ENCODE measurements at places on chromosomes 1 and 21.

DNA sequence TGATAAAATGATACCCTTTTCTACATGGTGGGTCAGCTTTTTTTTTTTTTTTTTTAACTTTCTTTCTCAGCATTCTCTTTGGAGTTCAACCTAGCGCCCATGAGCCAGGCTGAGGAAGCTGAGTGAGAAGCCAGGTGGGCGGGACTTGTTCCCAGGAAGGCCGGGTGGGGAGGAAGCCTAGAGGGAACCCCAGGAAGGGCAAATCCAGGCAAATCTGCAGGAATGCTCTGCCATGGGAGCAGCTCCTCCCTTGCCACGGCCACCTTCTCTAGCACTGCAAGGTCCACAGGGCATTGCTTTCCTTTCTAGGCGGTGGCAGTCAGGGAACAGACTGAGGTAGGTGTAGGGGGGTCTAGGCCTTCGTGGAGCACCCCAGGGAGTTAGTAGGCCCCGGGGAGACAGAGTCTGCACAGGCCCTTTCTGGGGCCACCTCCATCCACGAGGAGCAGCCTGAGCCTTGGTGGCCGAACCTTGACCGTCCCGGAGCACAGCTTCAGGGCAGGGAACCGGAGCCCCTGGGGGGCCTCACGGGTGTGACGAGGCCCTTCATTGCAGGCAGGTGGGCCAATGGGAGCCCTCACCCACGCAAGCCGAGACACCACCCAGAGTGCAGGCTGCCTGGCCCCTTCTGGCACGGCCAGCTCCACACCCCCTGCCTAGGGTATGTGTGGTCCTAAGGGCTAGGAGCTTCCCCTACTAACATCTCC, 18.2 kb upstream of the CCDC27 start:
- no peak for DNase-seq

- no peak for DNase-seq
Measured at GRCh38 chr1:184945029-184945428, 29.3 kb downstream of the NIBAN1 start.

GRCh38 chr1:204828352-204828850, 42.3 kb upstream of the NFASC start:
- DNase-seq: no peak

DNA sequence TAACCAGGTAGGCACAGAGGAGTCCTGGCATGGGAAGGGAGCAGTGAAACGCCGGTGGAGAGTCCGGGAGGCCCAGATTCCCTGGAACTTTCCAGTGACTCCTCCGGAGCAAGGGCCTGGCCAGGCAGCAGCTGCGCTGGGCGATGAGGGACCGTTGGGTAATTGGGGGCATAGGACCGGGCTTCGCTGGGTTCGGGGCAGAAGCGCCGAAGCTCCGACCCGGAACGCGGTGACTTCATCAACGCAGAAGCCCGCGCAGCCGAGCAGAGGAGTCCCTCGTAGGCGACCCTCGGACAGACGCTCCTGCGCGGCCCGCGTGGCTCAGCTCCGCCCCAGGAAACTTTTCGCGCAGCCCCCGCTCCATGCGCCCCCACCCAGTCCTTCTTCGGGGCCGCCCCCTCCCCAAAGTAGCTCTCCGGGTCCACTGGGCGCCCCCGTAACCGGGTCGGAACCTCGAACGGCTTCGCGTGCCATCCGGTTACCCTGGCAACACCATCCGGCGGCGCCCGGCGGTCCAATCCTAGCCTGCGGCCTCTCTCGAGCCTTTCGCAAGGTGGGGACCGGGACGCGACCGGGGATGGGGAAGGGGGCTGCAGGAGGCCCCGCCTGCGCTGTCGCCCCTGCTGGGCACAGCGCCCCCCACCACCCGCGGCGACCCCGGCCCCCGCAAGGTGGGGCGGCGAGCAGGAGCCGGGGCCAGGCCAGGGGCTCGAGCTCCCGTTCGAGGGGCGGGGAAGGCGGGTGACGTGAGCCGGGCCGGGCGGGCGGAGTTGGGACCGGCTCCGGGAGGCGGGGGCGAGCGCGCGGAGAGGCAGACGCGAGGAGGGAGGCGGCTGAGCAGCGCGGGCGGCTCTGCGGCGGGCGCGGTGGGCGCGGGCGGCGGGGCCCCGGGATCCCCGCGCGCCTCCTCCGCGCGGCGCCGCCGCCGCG, at the start of gene AJAP1:
TSS of gene AJAP1 (plus strand) at position 814 of the 930 bp plus-strand sequence. CDS start 817 bp downstream, outside the sequence.
- no peak for DNase-seq

DNA sequence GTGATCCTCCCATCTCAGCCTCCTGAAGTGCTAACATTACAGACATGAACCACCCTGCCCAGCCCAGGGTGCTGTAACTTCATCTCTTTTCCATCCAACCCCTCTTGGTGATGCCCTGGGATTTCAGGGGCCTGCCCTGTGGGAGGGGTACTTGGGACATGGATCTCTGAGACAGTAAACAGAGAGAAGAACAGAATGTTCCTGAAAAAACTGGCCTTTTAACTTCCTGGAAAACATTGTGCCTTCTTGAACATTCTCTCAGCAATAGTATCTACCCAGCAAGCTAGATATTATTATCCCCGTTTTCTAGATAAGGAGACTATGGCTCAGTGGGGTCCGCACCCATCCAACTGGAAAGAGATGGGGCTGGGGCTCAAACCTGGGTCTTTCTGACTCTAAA, 57.0 kb downstream of the VWA5B1 start:
- no peak for DNase-seq

- DNase-seq: no peak
Measured at GRCh38 chr1:84675106-84675505, 15.2 kb downstream of the SSX2IP start.

GRCh38 chr1:169491845-169492281, 6.1 kb upstream of the SLC19A2 start:
- no peak for DNase-seq

DNA sequence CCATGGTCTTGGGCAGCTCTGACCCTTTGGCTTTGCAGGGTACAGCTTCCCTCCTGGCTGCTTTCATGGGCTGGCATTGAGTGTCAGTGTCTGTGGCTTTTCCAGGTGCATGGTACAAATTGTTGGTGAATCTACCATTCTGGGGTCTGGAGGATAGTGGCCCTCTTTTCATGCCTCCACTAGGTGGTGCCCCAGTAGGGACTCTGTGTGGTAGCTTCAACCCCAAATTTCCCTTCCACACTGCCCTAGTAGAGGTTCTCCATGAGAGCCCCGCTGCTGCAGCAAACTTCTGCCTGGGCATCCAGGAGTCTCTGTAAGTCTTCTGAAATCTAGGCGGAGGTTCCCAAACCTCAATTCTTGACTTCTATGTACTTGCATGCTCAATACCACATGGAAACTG, 494.5 kb upstream of the LRRC7 start:
- no peak for DNase-seq

DNA sequence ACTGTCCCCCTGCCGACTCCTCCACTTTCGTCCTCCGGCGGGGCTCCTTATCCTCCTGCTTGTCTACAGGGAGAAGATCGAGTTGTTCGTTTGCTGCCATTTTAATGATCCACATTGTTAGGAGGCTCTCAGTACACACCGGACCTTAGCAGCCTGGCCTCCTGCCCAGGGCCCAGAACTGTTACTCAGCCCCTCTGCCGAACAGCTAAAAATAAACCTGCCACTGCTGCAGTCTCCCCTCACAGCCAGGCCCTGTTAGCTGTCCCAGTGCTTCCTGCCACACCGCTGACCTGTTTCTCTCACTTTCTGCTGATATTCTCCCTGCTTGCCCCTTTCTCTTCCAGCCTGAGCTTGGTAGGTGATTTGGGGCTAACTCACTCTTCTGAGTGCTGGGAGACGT, 8.3 kb downstream of the MAPKAPK2 start:
- DNase-seq: no peak

- no peak for DNase-seq
Measured at GRCh38 chr1:32447469-32448185, 17.2 kb upstream of the ZBTB8B start.

DNA sequence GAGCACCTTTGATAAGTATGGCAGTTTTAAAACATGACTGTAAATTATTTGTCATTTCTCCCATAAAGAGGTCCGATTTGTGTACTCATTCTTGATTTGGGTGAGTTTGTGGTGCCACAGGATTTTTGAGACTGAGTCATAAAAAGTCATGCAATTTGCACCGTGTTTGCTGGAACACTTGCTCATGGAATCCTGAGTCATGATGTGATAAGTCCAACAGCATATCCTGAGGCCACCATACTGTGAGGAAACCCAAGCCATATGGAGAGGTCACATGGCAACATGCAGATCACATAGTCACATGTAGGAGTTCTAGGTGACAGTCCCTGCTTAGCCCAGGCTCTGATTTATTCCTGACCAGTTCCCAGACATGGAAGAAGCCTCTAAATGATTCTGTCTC, 40.8 kb upstream of the PRRX1 start:
- DNase-seq: no peak

DNA sequence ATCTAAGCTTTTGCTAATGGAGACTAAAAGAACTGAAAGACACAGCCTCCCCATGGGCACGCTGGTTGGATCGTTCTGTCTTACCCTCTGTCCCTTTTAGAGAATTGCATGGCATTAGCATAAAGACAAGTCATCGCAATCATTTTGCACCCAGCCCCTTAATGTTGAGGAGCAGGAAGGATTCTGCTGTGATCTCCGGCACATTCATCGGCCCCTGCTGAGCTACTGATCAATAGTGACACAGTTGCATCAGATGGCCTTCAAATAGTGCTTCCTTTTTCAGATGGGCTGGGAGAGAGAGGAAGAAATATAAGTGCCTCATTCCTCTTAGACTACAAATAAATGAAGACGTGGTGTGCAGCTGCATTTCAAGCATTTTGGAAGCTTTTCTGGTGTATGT, 75.4 kb downstream of the NOS1AP start:
- DNase-seq: no peak

DNA sequence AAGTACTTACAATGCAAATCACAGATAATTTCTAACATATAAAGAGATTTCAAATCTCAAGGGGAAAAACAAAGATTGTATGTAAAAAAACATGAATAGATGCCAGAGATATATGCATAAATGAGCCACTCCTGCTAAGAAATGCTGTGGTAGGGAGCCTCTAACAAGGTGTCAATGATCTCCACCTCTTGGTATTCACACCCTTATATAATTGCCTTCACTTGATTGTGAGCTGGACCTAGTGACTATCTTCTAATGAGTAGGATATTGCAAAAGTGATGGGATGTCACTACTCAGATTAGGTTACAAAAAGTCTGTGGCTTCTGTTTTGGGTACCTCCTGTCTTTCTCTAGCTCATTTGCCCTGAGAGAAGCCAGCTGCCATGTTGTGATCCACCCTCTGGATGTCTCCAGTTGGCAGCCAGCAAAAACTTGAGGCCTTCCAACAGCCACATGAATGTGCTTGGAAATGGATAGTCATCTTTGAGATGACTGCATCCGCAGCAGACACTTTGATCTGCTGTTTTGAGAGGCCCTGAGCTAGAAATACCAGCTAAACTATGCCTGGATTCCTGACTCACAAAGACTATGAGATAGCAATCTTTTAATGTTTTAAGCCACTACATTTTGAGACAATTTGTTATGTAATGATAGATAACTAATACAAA, 196.1 kb upstream of the FGGY start:
- DNase-seq: no peak

- DNase-seq: no peak
Measured at GRCh38 chr21:33964706-33965325, 49.2 kb upstream of the ATP5PO start.

- DNase-seq: no peak
Measured at GRCh38 chr21:45228656-45229240, 58.9 kb downstream of the POFUT2 start.

GRCh38 chr1:18126616-18127015, 19.0 kb downstream of the IGSF21 start:
- no peak for DNase-seq

DNA sequence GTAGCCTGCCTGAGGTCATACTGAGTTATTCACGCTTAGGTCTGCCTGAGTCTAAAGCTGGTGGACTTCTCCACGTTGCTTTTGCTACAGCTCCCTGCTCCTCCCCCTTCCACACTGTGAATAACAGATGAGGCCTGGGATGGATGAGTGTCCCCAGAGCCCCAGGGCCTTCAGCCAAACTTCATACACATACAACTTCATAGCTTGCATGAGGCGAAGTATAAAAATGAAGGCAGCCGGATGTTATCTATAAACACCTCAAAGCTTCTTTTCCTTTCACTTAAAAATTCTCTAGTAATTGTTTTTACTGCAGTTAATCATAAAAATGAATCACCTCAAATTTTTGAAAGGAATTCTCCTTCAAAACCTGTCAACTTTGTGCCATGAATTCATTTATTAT, 70.2 kb downstream of the DAB1 start:
- DNase-seq: no peak

DNA sequence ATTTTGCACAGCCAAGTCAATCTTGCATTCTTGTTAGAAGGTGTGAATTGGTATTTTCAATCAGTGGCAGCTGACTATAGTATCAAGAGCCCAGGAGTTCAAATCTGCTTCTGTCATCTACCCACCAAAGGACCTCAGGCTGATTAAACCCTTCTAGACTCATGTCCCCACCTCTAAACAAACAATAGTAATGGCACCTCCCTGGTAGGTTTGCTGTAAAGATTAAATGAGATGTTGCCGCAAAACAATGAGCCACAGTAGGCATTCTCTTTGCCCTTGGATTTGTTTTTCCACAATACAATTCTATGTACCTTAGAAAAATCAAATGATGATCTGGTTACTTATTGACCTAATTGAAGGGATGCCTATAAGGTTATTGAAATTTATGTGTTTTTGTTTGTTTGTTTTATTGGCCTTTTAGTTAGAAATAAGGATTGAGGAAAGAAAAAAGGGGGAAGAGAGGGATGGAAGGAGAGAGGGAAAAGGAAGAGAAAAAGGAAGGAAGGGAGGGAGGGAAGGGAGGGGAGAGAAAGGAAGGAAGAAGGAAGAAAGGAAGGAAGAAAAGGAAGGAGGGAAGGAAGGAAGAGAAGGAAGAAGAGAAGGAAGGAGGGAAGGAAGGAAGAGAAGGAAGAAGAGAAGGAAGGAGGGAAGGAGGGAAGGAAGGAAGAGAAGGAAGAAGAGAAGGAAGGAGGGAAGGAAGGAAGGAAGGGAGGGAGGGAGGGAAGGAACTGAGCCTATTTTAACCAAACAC, 110.7 kb downstream of the ETS2 start:
- no peak for DNase-seq

- no peak for DNase-seq
Measured at GRCh38 chr1:28296401-28297261, 32.2 kb upstream of the MED18 start.

GRCh38 chr1:221871056-221871455, 129.2 kb upstream of the DUSP10 start:
- no peak for DNase-seq

GRCh38 chr1:44339731-44340130, 15.3 kb downstream of the ERI3 start:
- no peak for DNase-seq

DNA sequence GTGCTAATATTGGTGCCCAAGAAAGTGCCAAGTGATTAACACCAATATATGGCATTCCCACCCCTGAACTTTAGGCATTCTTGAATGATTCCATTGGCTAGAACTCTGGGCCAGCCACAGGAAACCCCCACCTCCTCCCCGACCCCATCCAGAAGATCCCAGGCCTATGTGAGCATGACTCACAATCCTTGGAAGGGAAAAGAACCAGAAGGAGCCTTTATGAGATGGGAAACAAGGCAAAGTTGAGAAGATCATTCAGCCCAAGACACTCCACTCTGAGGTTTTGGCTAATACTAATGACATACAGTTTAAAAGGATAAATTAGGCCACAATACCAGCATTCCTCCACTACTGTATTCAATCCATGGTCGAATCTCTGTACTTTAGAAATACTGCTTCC, 21.8 kb downstream of the ELK4 start:
- no peak for DNase-seq
